Hindlimb muscle (tissue), 1 donor: ENCODE measurements at places on chromosomes 1 and 21. TPM values are rescaled to one million over a fixed set of nuclear protein-coding genes. Genes with fewer than 3 reads are reported as not detected.

Gene GJA5
- polyA plus RNA-seq, result 16.6 TPM

Gene FAAP20
- 50.9 TPM for polyA plus RNA-seq

Gene OPTC
- polyA plus RNA-seq, result not detected

DNA sequence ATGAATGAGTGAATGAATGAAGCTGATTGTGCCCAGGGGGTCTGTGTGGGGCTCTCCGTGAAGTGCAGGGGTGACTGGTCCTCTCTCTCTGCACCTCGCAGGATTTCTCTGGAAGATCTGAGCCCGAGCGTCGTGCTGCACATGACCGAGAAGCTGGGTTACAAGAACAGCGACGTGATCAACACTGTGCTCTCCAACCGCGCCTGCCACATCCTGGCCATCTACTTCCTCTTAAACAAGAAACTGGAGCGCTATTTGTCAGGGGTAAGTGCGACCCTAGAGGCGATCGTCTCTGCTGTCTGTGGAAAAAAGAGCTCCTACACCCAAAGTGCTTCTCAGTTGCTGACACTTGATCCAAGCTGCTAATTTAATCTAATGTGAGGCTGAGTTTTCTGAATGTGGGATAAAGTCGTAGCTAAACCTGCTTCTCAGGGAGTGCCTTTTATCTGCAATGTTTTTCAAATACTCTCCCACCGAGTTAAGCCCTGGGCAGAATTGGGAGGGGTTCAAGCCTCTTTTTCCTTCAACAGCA lies 101.7 kb downstream of the HUNK start:
- DNase-seq, result no peak

- DNase-seq, result no peak
These were observed 7.8 kb upstream of the H3-3A start for GRCh38 chr1:226054519-226055327.

GRCh38 chr21:41761211-41761933 lies 5.5 kb downstream of the RIPK4 start:
- DNase-seq, result no peak

GRCh38 chr1:209756615-209757445 lies 977 bp downstream of the TRAF3IP3 start:
- DNase-seq, result no peak

DNA sequence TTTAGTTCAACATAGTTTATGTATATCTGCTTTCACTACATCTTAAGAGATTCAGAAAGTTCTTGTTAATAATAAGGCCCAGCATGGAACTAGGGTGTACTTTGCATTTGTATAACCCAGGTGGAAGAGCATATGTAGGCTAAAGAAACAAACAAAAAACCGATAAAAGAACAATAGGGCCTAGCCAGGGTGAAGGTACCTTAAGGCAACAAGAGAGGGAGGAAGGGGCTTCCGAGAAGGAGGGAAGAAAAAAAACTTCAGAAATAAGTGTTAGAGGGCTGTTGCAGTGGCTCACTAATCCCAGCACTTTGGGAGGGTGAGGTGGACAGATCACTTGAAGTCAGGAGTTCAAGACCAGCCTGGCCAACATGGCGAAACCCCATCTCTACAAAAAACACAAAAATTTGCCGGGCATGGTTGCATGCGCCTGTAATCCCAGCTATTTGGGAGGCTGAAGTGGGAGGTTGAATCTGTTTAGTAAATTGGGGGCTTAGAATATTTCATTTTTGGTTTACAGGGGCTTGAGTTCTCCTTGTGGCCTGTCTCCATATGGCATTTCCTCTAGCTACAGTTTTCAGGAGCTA lies 4.7 kb upstream of the SPATA45 start:
- no peak for DNase-seq

- DNase-seq, result no peak
These were observed 15.5 kb downstream of the PRRC2C start for GRCh38 chr1:171500803-171501202.

- peak; percentile 38 for DNase-seq
These were observed 61.7 kb upstream of the PUM1 start for GRCh38 chr1:31127266-31127665.

DNA sequence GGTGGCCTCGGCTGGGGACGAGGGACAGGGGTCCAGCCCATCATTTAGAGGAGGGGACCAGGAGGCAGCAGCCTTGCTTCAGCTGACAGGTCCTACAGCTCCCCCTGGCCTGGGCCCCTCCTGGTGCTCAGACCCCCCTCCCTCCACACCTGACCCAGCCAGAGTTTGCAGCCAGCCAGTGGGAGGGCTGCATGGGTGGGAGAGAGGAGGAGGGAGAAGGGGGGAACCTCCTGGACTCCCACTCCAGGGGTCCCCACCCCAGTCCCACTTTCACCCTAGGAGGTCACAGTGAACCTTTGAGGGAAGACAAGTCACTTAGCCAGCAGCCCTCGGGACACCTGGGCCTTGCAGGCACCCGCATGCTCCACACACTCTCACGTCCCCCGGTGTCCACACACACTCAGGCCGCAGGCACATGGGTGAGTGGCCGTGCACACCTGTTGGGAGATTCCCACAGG lies 108.9 kb upstream of the ZBTB40 start:
- DNase-seq, result no peak

GRCh38 chr1:95734560-95734959 lies 500.6 kb downstream of the RWDD3 start:
- no peak for DNase-seq
